ENCODE measurements at places on chromosomes 3 and 15.

DNA sequence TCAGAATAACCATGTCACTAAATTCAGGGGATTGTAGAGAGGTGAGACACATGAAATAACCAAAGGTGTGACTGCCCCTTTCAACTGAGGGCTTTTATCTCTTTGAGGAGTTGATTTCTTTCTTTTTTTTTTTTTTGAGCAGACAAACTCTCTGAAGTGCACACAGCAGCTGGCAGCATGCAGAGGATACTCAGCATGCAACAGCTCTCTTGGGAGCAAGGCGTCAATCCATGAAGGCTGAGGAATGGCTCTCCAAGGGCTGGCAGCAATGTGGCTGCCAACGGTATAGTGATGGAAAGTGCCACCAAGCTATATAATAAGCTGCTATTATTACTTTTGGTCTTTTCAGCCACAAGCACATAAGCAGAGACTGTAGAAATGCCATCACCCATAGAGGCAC lies 226.7 kb upstream of the FEZF2 start:
- DNase-seq: no peak

GRCh38 chr3:88589138-88589537 lies 439.4 kb downstream of the C3orf38 start:
- no peak for DNase-seq

GRCh38 chr3:29789686-29790085 lies 508.8 kb downstream of the RBMS3 start:
- DNase-seq: no peak

DNA sequence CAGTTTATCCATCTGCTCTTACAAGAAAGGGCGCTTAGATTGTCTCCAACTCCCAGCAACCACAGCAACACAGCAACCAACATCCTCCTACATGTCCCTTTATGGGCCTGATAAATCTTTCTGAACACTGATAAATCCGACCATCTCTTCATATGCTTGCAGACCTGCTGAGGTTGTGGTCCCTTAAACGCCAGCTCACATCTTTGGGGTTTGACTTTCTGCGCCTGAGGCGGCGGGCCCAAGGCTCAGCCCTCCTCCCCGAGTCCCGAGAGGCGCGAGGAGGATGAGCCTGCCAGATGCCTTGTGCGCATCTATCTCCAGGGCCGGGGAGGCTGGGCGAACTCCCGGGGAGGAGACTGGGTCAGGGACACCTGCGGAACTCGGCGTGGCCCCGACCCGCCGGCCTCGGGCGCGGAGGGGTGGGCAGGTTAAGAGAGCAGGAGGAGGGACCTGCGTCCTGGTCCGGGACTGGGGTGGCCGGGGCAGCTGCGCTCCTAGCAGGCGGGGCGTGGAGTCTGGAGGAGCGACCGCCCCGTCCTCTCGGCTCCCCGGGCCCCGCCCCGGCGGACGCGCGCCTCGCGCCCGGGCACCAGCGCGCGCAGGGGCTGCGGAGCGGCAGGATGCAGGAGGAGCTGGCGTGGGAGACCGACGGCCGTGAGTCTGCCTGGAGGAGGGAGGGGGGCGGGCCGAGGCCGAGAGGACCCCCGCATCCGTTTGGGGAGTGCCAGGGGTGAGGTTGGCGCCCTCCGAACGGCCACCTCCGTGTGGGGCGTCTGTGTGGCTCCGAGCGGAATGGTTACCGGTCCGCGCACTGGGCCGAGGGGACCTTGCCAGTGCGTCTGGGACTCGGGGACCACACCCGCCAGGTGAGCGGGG lies at the start of gene ANKDD1A:
TSS of gene ANKDD1A (plus strand) at position 592 of the 876 bp plus-strand sequence. CDS start at position 621, 29 bp downstream.
- no peak for DNase-seq

DNA sequence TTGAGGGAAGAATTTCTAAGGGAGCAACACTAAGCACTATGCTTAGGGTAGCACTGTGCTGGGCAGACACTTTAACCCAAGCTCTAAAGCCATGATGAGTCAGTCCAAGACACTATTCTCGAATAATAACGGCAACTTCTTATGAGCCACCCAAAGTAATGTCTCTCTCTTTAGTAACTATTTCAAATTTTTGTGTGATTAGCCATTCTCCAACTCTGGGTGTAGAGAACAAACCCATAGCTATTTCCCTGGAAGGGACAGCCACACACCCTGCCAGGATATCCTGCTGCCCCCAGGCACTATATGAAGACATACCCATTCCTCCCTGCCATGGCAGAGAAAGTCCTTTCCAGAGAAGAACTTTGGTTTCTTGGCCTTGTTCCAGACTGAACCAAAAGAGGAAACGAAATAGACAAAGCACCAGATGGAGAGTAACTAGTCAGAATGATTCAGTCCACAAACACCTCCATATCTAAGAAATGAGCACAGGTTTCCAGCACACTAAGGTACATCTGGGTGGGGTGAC lies 384.9 kb upstream of the THBS1 start:
- DNase-seq: no peak

Data from KG1 (cell line).